ENCODE measurements at places on chromosomes 11 and 22.
A peak's percentile ranks its signal among the peaks of the same experiment; 100 is the strongest.

DNA sequence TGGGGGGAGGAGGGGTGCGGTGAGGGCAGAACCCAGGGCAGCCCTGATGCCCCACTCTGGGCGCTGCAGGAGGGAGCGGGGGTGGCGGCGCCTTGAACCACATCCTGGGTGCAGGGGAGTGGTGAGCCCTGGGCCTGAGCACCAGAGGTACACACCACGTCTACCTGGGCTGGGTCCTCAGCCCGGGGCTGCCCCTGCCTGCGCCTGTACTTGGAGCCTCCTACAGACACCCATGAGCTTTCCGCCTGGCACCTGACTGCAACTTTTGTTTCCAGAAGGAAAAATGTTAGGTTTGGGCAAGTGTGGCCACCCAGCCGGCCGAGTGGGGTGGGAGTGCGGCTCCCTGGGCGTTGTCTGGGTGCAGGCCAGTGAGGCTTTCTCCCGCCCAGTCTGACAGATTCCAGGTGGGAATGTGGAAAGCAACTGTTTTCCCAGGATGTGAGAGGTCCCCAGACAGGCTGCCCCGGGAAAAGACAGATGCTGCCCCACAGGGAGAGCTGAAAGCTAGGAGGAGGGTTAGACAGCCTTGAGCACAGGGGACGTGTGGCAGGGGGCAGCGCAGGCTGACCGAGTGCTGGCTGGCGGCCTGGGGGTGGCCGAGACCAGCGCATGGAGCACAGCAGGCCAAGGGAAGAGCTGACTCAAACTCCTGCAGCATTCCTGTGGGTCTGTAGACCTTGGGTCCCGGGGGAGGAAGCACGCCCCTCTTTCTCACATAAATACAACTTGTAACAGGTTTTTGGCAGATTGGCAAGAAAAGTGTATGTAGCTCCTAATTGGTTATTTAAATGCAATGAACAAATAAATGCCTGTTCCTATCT, 44.1 kb downstream of the GNB1L start:
- DNase-seq: peak; percentile 16

- DNase-seq: no peak
Observed at GRCh38 chr11:83280256-83280655, 5.9 kb downstream of the CCDC90B start.

- peak; percentile 28 for DNase-seq
Observed at GRCh38 chr11:10858439-10859325, 829 bp upstream of the ZBED5 start.

GRCh38 chr11:112610494-112610893, 349.8 kb upstream of the PLET1 start:
- DNase-seq: no peak

GRCh38 chr11:128928400-128928799, 14.3 kb downstream of the TP53AIP1 start:
- DNase-seq: no peak

DNA sequence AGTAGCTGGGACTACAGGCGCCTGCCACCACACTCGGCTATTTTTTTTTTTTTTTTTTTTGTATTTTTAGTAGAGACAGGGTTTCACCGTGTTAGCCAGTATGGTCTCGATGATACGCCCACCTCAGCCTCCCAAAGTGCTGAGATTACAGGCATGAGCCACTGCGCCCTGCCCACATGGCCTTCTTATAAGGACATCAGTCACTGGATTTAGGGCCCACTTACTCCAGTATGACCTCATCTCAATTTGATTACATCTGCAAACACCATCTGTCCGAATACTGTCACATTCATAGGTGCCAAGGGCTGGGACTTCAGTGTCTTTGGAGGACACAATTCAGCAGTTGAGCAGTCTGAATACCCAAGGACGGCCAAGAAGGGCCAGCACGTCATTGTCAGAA, 8.2 kb upstream of the PRR5 start:
- no peak for DNase-seq

- DNase-seq: no peak
Observed at GRCh38 chr11:126129727-126130671, 67.3 kb upstream of the CDON start.

DNA sequence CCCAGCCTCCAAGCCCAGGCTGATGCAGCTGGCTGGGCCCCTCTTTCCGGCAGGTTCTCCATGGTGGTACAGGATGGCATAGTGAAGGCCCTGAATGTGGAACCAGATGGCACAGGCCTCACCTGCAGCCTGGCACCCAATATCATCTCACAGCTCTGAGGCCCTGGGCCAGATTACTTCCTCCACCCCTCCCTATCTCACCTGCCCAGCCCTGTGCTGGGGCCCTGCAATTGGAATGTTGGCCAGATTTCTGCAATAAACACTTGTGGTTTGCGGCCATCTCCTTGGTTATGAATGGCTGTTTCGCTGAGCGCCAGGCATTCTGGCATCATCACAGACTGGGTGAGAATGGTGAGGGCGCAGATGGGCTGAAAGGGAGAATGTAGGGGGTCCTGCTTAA, 3.6 kb downstream of the PRDX5 start:
- no peak for DNase-seq

DNA sequence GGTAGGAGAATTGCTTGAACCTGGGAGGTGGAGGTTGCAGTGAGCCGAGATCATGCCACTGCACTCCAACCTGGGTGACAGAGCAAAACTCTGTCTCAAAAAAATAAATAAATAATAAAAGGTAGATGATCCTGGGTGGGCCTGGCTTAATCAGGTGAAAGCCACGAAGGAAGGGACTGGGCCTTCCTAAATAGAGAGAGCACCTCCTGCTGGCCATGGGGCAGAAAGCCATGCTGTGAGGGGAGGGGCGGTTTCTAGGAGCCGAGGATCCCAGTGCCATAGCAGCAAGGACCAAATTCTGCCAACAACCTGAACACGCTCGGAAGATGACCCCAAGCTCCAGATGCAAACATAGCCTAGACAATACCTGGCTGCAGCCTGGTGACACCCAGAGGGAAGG, 24.5 kb upstream of the DGKZ start:
- no peak for DNase-seq

DNA sequence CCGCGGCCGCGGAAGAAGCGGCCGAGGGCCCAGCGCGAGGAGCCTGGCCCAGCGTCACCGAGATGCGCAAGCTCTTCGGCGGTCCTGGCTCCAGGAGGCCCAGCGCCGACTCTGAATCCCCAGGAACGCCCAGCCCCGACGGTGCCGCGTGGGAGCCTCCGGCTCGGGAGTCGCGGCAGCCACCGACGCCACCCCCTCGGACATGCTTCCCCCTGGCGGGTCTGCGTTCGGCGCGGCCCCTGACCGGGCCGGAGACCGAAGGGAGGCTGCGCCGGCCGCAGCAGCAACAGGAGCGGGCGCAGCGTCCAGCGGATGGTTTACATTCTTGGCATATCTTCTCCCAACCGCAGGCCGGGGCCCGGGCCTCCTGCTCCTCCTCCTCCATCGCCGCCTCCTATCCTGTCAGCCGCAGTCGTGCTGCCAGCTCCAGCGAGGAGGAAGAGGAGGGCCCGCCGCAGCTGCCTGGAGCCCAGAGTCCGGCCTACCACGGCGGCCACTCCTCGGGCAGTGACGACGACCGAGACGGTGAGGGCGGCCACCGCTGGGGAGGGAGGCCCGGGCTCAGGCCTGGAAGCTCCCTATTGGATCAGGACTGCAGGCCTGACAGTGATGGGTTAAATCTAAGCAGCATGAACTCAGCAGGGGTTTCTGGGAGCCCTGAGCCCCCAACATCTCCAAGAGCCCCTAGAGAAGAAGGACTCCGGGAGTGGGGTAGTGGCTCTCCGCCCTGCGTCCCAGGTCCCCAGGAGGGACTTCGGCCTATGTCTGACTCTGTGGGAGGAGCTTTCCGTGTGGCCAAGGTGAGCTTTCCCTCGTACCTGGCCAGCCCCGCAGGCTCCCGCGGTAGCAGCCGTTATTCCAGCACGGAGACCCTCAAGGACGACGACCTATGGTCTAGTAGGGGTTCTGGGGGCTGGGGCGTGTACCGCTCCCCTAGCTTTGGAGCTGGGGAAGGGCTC, 1.2 kb downstream of the ARHGEF17 start:
- DNase-seq: peak; percentile 82

GRCh38 chr22:39953101-39953500, 7.1 kb upstream of the TMA7B start:
- no peak for DNase-seq

DNA sequence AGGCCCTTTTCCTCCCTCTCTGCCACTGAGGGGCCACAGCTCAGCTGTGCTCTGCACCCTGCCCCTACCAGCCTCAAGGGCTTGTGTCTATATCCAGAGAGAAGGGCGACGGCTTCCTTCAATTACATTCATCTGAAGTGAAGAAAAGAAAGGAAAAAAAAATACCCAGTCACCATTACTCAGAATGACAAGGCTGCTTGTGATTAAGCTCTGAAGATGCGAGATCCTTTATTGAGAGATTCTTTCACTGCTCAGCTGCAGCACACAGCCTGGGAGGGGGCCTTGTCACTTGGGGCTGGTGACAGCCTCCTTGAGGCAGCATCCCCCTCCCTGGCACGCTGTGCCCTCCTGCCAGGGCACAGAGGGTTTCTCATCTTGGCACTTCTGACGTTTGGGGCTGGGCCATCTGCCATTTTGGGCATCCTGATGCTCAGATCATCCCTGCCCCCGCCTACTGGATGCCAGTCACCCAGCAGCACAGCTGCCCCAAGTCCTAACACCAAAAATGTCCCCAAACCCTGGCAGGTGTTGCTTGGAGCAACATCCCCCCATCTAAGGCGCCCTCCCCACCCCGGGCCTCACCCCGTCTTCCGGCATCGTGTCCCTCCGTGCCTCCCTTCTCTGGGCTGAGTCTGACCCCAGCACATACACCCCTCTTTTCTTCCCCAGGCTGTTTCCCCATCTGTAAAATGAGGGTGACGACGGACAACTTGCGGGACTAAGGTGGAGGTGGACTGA, 1394.7 kb downstream of the BRD1 start:
- no peak for DNase-seq

GRCh38 chr11:14184028-14184940, 174.7 kb downstream of the RRAS2 start:
- no peak for DNase-seq

GRCh38 chr11:70368961-70369360, 29.4 kb upstream of the CTTN start:
- no peak for DNase-seq

DNA sequence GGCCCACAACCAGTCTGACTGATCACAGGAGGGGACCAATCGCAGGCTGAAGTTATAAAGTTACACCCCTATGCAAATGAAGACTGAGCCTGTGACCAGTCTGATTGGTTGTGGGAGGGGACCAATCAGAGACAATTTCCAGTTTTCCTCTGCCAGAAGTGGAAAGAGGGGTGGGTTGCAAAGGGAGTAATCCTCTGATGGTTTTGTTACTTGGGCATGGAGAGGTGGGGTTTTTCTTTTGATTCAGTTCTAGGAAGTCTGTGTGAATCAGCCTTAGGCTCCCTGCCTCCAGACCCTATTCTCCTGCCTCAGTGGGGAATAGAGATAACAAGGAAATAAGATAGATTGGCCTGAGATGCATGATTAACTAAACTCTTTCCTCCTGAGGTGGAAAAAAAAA, 9.9 kb downstream of the OR6M1 start:
- no peak for DNase-seq

DNA sequence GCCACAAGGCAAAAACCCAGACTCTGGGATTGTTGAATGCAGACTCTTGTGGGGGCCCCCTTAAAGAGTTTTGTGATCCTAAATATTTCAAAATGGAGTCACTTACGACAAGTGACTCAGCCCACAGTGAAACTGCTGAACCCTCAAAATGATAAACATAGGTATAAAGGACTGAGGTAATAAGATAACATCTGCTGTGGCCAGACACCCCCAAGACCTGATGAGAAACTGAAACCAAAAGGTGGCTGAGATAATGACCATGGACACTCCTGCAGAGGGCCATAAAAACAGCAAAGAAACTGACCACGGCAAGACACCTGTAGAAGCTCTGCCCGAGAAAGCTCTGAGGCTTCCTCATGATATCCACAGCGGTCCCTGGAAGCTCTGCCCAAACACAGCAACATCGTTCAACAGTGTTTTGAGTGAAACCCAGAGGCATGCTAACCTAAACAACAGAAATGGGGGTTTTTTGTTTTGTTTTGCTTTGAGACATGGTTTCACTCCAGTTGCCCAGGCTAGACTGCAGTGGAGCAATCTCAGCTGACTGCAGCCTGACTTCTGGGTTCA, 1.6 kb upstream of the PLAAT4 start:
- DNase-seq: no peak

GRCh38 chr11:111082664-111083063, 162.9 kb upstream of the POU2AF2 start:
- DNase-seq: no peak

GRCh38 chr11:119340335-119341221, at the start of gene C1QTNF5:
TSS of gene C1QTNF5 (minus strand) at chr11:119340883. CDS start at chr11:119340397, 486 bp downstream.
- DNase-seq: no peak

- DNase-seq: no peak
Observed at GRCh38 chr11:108859510-108859909, 194.6 kb downstream of the DDX10 start.

- no peak for DNase-seq
Observed at GRCh38 chr22:35509960-35510359, 30.7 kb upstream of the RASD2 start.

DNA sequence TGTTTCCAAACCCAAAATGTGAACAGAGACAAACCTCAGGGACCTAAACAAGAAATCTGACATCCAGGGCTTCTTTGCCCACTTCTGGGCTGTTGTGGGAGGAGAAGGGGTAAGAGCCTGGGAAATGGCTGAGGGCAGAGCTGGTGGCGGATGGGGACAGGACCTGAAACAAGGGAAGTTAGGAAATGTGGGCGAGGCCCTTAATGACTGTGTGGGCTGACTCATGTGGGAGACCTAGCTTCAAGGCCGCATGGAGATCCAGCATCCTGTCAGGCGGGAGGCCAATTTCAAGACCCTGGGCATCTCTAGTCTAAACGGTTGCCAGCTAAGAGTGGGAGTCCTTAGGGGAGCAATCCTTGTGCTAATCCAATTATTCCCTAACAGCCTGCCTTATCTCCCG, 2.1 kb upstream of the OAF start:
- peak; percentile 88 for DNase-seq

DNA sequence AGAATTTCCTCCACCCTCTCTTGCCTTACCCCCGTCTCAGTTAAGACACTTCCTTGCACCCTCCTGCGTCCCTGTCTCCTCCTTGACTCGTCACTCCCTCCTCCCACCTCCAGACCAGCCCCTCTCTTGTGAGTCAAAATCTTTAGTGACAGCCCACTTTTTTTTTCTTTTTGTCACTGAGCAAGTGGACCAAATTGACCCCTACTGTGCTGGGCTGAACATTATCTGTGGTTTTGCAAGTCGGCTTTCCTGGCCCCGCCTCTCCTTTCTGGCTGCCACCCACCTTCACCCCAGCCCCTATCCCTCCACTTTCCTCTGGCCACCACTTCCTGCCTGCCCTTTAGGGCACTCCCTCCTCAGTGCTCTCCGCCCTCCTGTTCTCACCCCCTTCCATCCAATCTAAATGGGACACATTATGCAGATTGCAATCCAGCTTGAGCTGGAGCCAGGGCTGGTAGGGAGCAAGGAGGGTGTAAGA, at the start of gene APLNR:
Gene APLNR (minus strand): TSS at position 47 of the 478 bp plus-strand sequence. CDS start 246 bp downstream, outside the sequence.
- no peak for DNase-seq

- DNase-seq: no peak
Observed at GRCh38 chr22:17381192-17381913, 12.1 kb downstream of the CECR2 start.

DNA sequence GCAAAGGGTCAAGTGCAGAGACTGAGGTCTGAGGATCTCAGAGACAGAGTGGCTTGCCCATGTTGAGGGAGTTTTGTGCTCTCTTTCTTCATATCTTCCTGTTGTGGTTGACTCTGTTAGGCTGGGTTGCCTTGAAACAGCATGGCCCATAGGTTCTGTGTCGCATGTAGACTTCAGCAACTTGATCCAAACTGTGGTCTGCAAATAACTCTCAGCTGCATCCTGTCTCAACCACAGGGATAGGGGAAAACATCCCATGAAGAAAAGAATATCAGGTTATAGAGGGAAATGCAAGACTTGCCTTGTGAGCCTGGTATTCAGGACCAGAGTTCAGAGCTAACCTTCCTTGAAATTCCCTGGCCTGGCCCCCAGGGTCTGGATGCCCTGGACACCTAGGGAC, 69.4 kb downstream of the FLI1 start:
- no peak for DNase-seq
